Stomach (tissue), 19 donors: ENCODE measurements at places on chromosomes 6 and 20.

DNA sequence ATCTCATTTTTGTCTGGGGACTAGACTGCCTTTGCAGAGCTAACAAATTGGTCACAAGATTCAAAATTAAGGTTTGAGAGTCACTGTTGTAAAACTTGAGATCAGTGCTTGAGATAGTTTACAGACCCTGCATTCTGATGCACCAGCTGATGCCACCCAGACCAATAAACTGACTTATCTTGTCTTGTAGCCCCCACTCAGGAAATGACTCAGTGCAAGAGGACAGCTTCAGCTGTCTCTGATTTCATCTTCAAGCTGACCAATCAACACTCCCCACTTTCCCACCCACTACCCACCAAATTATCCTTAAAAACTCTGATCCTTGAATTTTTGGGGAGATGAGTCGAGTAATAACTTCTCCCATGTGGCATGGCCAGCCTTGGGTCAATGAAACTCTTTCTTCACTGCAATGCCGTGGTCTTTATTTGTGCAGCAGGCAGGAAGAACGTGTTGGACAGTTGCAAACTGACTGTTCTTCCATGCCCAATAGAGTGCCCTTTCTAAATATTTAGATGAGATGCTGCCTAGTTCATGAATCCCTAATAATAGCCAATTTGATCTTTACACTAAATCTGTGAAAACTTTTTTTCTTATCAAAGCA is 48.3 kb upstream of the PROKR2 start:
- DNase-seq: no peak

DNA sequence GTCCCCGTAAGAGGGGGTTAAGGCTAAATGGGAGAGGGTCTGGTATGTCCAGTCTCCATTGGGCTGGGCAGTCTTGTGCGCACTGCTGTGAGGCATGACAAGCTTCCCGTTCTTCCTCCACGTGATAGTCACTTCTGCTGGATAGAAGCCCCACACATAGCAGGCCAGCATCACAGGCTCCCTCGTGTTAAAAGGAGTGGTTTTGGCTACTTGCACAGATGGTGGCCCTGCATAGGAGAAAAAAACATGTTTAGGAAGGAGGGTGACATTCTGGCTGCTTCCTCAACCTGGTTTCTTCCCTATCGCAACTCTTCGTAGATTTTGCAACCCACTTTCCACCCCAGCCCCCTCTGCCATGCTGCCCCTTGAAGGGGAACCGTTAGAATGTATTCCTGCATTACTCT is 3.6 kb downstream of the HLA-DMB start:
- DNase-seq: no peak

DNA sequence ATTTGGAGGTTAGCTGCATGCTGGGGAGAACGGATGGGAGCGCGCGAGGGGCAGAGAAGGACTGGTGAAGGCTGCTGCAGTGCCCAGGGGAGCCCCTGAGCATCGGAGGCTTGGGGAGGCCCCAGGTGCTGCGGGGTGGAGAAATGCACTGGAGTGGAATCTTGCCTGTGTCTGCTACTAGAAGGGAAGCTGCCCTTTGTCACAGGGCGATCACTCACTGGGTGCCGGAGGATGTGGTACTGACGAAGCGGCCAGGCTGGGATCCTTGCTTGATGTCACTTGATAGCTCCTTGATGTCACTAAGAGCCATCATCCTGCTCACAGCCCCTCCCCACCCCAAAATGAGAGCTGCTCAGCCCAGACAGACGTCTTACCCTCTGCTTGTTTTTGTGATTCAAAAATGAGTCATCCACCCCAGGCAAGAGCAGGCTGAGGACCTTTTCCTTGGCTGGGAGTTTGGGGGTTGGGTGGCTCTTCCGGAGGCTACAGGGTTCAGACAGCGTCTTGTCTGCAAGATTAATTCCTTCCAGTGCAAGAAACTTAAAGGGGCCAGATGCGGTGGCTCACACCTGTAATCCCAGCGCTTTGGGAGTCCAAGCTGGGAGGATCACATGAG is 62.6 kb upstream of the PMEPA1 start:
- no peak for DNase-seq

DNA sequence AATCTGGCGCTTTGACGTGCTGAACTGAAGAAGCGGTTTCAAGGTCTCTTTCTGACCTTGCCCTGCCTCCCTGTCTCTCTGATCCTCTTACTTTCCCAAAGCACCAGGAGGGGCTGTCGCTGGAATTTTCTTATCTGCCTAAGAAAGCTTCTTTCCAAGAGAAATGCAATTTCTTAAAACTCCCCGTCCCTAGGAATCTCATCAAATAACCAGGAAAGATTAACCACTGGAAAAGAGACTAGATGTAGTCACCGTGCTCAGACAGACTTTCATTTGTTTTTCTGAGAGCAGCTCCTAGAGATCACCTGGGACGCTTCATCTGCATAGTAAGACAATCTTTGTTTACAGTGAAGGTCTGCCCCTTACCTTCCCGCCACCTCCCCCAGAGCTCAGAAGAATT is 38.6 kb downstream of the PDYN start:
- DNase-seq: no peak
